ENCODE measurements at places on chromosomes 11 and 22.

GRCh38 chr11:24521601-24522000, 24.7 kb downstream of the LUZP2 start:
- no peak for DNase-seq

DNA sequence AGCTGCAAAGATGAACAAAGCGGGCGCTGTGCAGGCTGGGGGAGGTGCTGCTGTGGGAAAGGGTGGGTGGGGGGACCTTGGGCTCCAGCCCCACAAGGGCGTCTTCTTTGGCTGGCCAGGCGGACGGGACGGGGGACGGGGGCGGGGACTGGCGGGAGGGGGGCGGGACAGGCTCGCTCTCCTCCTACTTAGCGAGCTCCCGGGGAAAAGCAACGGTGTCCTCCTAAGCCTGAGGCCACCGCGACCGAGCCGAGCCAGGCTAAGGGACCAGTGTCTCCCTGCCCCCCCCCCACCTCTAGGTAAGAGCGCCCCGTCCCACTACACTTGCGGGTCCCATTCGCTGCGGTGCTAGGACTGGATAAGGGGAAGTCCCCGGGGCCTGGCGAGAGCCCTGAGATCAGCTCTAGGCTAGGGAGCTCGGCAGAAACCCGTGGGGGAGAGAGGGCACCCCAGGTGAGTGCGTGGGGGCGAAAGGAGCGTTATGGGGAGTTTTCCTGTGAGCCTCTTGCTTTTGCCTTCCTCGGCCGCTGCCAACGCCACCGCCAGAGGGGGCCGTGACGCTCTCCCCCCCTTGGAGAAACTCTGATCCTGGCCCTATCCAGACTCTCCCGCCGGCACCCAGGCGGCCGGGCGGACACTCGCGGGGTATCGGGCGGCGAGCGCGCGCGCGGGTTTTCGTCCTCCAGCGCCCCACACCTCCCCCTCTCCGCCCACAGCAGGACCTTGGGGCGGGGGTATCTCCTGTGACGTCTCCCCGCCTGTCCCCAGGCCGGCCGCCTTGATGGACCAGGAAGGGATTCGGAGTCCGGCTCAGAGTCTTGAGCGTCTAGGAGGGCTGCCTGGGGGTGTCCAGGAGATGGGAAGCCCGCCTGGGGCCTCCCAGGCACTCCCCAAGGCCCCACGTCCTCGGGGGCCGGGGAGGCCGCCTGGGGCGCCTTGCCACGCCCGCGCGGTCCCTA, at the start of gene PHLDB1:
PHLDB1 (plus strand) TSS at position 215 of the 959 bp plus-strand sequence. CDS start 6,222 bp downstream, outside the sequence.
- DNase-seq = no peak

DNA sequence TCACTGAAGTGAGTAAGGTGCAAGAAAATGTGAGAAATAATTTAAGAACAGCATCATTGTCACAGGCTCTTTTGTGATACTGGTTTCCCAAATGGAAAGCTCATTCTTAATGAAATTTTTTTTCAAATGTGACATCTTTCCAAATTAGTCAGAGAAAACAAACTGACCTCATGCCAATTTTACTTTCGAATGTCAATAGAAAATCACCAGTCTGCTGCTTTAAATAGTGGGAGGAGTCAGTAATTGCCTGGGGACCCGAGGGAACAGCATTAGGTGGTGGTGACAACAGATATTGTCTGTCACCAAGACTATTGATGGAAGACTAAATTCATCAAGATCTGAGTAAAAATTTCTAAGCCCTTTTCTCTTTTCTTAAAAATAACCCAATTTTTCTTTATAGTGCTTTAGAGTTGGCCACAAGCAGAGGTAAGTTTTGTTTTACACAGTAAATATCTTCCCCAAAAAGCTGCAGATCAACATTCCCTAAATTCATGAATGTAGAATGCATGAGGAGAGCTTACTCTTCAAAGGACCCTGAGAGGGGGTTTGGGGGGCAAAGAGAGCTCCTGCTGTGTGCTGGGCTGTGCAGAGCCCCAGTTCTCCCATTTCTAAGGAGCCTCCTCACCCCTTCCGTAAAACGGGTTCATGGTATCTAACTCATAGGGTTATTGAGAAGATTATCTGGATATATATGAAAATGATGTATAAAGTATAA, 95.1 kb downstream of the PIWIL4 start:
- DNase-seq = no peak

DNA sequence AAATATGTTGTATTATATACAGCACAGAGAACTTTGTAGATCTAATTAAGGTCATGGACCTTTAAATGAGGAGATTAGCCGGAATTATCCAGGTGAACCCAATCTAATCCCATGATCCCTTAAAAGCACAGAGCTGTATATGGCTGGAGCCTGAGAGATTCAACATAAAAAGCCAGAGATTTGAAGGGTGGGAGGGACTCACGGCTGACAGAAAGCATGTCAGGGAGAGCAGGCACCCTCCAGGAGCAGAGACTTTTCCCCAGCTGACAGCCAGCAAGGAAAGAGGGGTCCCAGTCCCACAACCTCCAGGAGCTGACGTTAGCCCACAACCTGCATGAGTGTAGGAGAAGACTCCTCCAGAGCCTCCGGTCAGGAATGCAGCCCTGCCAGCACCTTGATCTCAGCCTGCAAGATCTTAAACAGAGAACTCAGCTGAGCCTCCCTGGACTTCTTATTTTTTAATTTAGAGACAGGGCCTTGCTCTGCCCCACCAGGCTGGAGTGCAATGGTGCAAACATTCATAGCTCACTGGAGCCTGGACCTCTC, 20.0 kb upstream of the ADA2 start:
- DNase-seq = peak; percentile 72

GRCh38 chr22:48567213-48567975, 1260.3 kb downstream of the BRD1 start:
- DNase-seq = no peak

DNA sequence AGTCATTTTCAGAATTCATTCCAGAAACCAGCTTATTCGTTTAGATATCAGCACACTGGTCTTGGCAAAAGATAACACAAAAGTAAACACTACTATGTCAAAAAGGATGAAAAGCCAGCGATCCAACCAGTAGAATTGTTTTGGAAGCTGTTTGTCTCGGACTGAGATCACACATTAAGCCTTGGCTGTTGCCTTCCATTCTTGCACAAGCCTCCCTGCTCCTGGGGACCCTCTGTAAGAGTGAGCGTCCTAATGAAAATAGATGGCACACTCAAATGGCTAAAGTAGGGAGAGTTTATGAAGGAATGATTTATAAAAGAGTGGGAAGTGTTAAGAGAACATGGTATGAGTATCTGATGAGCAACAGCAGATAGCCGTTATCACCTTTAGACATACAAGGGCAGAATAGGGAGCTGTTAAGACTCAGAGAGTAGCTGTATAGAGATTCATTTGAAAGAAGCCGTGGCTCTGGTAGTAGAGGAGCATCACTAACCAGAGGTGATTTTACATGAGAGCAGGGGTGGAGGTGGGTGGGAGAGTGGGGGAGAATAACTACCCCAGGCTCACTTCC, 25.2 kb downstream of the PDE3B start:
- DNase-seq = no peak

DNA sequence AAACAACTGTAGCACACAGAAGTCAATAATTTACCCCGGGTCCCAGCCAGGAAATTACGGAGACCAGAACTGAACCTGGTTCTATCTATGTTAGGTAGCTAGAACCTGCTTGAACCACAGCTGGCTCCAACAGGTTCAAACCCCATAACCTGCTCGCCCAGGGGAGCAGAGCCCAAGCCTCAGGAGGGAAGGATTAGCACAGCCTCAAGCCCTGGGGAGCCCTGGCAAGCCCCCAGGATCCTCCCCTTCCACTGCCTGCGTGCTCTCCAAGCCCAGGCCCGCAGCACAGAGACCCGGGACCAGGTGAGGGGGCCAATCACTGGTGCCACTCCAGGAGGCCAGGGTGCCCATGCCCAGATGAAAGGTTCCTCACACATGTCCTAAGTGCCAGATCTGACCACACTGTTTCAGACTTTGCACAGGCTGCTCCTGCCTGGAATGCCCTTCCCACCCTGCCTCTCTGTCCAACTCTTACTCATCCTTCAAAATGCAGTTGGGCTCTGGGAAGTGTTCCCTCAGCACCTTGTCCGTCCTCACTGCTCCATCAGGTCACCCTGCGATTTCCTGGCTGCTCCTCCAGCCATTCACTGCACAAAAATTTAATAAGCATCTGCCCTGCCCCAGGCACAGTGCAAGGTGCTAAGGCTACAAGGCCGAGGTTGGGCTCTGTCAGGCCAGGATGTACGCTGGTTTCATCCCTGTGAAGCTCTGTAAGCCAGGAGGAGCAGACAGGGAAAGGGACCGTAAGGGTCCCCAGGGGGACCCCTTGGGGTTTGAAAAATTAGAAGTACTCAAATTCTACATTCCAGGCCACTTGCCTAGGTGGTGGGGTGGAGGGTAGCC, 32.2 kb downstream of the ARRB1 start:
- DNase-seq = peak; percentile 11

DNA sequence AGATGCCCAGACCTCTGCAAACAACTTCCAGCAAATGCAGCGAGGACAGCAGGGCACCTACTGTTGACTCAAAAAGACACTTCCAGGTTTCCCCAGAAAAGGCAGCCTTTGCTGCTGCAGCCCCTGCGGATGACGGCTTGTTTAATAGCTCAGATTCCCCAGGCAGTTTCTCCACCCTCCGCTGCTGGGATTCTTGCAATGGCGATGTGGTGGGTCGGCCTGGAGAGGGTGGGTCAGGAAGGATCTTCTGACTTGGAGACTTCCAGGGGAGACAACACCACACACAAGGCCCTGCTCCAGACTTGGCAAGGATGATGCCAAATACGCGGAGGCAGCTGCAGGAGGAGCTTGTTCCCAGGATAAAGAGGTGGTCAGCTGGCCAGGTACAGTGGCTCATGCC, 17.9 kb upstream of the TREH start:
- no peak for DNase-seq

DNA sequence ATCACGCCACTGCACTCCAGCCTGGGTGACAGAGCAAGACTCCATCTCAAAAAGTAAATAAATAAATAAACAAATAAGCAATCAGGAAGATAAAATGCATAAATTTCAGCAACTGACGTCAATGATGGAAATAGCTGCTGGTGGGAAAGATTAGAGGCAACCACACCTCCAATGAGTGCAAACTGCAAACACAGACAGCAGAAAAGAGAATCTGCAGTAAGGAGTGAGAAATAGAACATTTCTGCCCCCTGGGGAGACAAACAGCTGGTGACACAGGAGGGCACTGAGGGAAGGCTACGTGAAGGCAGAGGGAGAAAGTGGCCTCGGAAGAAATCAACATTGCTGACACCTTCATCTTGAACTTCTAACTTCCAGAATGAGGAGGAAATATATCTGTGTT, 6.5 kb downstream of the PI4KA start:
- DNase-seq = no peak

DNA sequence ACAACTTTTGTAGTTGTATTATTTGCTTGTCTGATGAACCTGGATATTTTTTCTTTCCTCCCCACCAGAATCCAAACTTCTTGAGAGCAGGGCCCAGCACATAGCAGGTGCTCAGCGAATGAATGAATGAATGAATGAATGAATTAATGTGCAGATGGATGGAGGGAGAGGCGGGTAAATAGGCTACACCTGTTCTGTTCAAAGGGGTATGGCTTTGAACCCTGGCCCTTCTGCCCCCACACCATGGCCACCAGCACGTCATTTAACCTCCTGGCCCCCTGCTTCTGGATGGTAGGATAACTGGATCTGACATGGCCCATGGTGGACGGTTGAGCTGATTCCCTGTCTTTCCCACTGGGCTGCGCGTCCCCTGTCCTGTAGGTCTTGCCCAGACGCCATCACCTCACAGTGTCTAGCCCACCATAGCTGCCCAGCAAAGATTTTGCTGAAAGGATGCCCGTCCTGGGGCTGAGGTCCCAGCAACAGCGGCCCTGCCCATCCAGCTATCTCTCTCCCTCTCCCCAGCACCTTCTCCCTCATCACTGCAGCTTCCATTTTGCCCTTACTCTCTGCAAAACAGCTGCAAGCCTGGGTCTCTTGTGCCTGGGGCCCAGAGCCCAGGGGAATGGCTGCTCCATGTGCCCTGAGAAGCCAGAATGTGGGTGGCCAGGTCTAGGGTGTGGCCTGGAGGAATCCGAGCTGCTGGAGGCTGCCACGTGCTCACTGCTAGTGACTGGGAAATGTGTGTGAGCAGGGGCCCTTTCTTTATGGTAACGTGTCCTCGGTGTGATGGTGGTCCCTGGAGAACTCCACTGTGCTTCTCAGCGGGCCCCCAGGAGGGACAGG, 49.3 kb upstream of the LINC01488 start:
- DNase-seq = no peak

- no peak for DNase-seq
Observed at GRCh38 chr11:105032495-105032894, 2.4 kb downstream of the CASP1 start.
